NCI-H1694 treated with DMSO at 0.1 percent for 48 hours (cell line): ENCODE measurements at places on chromosomes 12 and 14.
A peak's percentile ranks its signal among the peaks of the same experiment; 100 is the strongest.

- no peak for DNase-seq
Observed at GRCh38 chr12:20453756-20454310, 85.5 kb downstream of the PDE3A start.

DNA sequence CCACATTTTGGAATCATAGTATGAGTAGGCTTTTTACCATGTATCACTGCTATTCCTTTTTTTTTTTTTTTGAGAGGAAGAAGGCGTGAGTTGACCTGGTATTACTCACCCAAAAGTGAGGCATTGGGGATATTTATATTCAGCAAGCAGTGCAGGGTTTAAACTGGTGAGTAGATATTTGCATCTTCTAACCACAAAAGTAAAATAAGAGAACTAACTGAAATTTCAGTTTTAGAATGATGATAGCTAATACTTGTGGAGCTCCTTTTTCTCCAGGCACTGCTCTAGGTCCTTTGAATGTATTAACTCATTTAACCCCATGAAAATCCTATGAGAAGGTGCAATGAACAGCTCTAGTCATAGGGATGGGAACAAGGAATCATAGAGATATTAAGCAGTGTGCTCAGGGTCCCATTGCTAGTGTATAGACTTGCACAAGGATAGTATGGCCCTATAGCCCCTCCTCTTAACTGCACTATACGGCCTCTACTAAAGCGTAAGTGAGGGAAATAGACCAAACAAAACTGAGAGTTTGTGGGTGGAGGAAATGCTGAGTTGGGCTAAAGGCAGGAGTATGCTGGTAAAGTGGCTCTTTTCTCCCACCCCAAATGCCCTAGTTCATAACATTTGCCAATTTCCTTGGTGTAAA lies 104.3 kb upstream of the MAX start:
- DNase-seq: no peak

- DNase-seq: peak; percentile 96
Observed at GRCh38 chr12:82174936-82175335, 183.3 kb downstream of the CCDC59 start.

DNA sequence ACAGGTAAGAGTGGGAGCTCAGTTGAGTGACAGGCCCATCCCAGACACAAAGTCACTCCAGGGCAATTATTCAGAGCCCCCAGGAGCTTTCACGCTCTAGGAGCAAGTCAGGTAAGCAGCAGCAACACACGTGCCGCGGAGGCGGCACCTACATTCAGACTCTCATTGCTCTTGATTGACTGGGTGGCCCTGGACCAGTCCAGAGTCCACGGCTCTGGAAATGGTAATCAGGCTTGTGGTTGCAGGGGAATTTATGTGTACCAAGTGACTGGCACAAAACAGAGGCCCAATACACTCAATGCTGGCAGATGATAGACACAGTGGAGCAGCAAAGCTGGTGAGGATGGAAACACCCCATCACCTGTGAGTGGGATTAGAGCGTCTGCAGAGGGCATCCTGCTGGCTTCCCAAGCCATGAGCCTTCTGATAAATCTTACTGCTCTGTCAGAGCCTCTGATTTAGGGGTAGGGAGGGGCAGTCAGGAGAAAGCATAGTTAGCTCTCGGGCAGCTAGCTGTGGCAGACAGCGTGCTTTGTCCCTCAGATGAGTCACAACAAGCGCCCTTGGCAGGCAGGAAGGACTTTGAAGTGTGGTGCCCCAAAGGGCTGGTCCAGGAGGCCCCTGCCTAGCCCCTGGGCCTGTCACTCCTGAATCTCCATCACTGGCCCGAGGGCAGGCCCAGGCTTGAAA lies 344.7 kb downstream of the CACNA1C start:
- DNase-seq: no peak

GRCh38 chr14:44530475-44530874 lies 23.4 kb upstream of the FSCB start:
- DNase-seq: no peak

DNA sequence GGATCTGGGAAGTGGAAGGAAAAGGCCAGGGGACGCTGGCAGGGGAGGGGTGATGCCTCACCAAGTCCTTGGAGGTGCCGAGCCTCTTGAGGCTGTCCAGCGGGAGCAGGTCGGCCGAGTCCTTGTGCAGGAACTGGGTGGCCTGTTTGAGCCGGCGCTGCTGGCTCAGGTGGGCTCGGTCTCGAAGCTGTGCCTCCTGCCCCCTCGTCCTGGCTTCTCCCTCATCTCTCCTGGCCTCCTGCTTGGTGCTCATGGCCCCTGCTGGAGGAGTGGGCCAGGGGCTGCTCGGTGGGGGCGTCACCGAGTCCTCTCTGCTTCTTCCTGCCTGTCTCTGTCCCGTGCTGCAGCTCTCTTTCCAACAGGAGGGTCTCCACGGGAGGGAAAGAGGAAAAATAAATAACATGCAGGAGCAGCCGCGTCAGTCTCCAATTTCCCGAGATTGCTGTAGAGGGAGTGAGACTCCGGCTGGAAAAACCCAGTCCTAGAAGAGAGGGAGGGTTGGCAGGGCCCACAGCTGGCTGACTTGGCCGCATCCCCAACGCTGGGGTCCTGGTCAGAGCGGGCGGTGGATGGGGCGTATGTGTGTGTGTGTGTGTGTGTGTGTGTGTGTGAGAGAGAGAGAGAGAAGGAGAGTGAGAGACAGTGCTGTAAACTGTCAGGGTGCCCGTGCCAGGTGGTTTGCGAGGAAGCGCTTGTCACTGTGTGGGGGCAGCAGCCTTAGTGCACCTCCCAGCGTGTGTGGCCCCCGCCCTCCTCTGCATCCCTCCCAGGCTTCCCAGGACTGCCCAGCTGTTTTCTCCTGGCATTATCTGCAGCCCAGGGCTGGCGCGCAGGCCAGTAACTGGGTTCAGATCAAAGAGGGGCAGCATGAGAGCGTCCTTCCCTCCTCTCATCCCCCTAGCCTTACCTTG lies at the start of gene NRIP2:
NRIP2 (minus strand) TSS at position 455 of the 911 bp plus-strand sequence; CDS start at position 403, 52 bp downstream.
- peak; percentile 43 for DNase-seq

DNA sequence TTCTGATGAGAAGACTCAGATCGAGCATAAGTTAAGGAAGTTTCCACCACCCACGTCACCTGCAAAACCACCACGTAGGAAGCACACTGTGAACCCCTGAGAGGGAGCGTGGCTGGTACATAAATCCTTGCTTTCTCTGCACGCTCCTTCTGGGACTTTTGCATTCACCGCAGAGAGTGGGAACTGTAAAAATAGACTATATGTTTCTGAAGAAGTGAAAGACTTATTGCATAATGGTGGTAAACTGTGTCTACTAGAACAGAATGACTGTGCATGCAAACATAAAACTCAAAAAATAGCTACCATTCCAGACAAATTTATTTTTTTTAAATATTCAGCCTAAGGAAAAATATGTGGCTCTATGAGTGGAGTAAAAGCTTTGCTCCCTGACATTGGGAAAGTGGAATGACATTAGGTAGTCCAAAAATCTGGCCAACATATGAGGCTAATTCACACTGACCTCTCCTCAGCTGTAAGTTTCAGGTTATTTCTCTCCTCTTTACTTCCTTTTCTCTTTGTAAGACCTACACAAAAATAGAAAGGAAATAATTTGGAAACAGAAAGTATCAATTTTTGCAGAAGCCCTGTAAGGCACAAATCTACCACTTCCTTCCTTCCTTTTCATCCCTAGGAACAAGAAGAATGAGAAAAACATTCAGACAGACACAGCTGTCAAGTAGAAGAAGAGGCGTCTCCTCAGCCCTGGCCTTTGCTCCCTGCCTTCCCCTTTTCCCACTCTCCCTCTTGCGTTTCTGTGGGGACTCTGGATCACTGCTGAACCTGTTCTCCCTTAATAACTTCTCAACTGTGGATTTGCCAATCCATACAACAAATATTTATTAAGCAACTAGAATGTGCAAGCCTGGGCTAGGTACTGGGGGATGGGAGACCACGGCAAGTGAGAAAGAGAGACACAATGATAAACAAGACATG lies 264.3 kb upstream of the FOXN3 start:
- no peak for DNase-seq

DNA sequence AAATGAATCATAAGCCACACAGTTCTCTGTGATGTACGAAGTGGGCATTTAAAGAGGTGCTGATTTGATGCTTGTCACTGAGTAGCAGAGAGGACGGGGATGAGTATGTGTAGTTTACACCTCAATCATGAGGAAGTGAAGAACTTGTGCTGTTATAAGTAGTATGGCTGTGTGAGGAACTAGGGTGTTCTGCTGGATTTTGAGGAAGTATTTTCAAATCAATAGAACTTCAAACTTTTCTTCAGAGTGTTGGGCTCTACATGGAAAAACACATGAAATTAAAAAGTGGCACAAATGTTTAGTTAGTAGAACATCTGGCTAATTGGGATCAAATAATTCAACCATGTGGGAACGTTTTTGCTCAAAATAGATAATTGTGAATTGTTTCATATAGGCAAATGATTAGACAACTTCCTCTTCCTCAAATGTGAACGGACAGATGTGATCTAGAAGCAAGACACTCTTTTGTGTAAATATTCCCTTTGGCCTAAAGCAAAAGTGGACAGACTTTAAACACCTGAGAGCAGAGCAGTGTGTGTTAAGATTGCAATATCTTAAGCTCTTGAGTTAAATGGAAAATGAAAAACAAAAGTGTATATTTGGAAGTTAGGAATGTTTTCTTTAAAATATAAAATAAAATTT lies 168.5 kb downstream of the NAV3 start:
- no peak for DNase-seq

DNA sequence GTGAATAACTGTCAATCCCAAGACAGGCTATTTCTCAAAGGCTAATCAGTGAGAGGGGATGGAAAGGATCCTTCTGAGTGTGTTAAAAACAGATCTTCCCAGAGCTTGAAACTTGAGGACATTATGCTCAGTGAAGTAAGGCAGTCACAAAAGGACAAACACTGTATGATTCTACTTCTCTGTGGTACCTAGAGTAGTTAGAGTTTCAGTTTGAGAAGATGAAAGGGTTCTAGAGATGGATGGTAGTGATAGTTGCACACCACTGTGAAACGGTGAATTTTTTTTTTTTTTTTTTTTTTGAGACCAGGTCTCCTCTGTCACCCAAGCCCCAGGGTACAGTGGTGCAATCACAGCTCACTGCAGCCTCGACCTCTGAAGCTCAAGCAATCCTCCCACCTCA lies 133.8 kb downstream of the SAMD4A start:
- no peak for DNase-seq

DNA sequence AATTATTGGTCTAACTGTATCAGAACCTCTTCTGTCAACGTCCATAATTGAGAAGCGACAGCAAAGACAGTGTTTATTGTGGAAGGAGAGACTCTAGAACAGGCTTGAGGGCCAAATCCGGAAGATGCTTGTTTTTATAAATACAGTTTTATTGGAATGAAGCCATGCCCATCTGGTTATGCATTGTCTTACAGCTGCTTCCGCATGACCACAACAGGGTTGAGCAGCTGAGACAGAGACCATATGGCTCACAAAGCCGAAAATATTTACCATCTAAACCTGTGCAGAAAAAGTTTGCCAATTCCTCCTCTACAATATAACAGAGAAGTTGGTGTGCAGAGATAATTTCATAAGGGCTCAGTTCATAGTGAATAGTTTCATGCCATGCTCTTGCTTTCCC lies 24.5 kb downstream of the PRKAB1 start:
- peak; percentile 90 for DNase-seq

- DNase-seq: no peak
Observed at GRCh38 chr12:22626406-22626805, 1.4 kb downstream of the ETNK1 start.

GRCh38 chr12:68303850-68304249 lies 28.3 kb downstream of the MDM1 start:
- no peak for DNase-seq

DNA sequence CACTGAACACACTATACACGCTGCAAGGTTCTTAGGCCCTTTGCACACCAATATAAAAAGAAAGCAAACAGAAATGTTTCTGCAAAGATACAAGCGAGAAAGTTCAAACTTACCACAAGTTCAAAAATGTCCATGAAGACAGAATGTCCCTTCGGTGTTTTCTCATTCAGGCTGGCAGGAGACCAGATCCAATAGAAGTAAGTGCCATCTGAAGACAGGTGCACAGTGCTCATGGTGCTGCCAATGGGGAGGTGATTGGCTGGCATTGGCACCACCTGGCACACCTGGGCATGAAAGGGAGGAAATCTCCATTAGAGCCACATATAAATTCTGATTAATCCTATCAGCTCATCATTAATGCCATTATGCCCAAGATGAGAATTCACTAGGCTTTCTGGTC lies 76.3 kb downstream of the HECTD4 start:
- no peak for DNase-seq

DNA sequence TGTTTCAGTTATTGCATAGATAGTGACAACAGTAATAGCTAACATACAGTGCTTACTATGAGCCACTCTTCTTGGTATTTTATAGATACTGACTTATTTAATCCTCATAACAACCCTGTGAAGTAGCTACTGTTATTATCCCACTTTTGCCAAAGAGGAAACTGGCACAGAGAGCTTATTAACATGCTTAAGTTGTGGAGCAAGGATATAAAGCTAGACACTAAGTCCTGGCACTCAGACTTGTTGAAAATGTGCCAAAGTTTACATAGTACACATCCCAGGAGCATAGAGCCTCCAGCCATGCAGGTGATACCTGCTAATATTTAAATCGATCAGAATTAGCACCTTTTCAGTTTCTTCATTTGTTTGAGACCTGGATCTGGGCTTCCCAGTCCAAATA lies 41.8 kb downstream of the VEZT start:
- DNase-seq: no peak

DNA sequence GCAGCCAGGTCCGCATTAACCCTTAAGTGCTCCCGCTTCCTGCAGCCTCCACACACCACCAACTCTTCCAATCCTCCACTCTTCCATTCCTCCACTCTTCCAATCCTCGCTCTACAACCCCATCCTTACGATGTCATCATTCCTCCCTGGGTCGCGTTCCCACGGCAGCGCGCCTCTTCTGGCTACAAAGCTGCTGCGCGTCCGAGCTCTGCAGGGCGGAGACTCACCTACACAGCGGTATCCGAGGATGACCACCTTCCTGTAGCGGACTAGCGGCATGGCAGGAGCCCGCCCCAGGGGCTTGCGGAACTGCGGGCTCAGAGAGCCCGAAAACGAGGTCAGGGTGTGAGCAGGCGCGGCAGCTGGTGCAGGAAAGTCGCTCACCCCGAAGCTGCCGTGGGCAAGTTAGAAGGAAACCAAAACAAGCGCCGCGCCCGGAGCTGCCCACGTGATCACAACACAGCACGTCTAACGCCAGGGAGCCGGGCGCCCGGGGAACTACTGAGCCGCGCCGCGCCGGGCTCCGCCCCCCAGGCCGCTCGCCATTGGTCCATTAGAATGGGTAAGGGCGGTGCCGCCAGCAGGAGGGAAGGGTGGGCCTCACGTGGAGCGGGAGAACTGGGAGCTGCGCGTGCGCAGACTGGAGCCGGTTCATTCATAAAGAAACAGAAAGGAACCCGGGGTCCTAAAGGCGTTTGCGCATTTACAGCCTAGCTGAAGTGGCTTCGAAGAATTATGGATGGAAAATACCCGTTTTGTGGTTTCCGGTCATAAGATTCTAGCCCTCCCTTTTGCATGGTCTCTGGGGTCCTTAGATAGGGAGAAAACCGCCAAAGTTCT lies at the start of gene RHEBL1:
RHEBL1 (minus strand) TSS at position 473 of the 840 bp plus-strand sequence; CDS start at position 279, 194 bp downstream.
- DNase-seq: peak; percentile 86

GRCh38 chr12:130838284-130838950 lies 633 bp downstream of the STX2 start:
- peak; percentile 27 for DNase-seq
